ENCODE measurements at places on chromosomes 1 and 21. TPM values are rescaled to one million over a fixed set of nuclear protein-coding genes. Genes with fewer than 3 reads are reported as not detected.

- DNase-seq: no peak
- no peaks in the 10 kb centered on the region for H3K4me1 ChIP-seq
These were observed 2.4 kb upstream of the CTPS1 start for GRCh38 chr1:40976952-40977690.

- H3K4me3 ChIP-seq: no peak overlapping the region
- no peaks in the 10 kb centered on the region for H3K4me1 ChIP-seq
- no peaks in the 10 kb centered on the region for H3K27me3 ChIP-seq
- peaks cover 3% of the 10 kb centered on the region for H3K36me3 ChIP-seq
These were observed 9.7 kb upstream of the CAMK2N1 start for GRCh38 chr1:20495661-20496060.

- DNase-seq: no peak
- no peaks in the 10 kb centered on the region for H3K27me3 ChIP-seq
- peaks cover 11% of the 10 kb centered on the region for H3K4me1 ChIP-seq
- H3K27ac ChIP-seq: no peak overlapping the region
These were observed 26.8 kb downstream of the SESN2 start for GRCh38 chr1:28286111-28286510.

- no peaks in the 10 kb centered on the region for H3K27me3 ChIP-seq
- no peak for DNase-seq
- H3K36me3 ChIP-seq: no peaks in the 10 kb centered on the region
- H3K27ac ChIP-seq: no peak overlapping the region
These were observed 62.3 kb downstream of the ZNF644 start for GRCh38 chr1:90959352-90960206.

DNA sequence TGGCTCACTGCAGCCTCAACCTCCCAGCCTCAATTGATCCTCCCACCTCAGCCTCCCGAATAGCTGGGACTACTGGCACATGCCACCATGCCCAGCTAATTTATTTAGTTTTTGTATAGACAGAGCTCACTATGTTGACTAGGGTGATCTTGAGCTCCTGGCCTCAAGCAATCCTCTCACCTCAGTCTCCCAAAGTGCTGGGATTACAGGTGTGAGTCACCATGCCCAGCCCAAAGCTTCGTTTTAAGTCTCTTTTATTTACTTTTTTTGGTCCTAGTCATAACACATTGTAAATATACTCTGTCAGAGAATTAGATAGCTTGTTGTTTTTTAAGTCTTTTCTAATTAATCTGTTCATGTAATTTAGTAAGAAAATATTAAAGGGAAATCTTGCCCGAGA, 42.8 kb downstream of the KCNK1 start:
- no peaks in the 10 kb centered on the region for H3K4me1 ChIP-seq
- H3K4me3 ChIP-seq: no peak overlapping the region
- no peaks in the 10 kb centered on the region for H3K36me3 ChIP-seq

Gene MR1
- 8.7 TPM for total RNA-seq

DNA sequence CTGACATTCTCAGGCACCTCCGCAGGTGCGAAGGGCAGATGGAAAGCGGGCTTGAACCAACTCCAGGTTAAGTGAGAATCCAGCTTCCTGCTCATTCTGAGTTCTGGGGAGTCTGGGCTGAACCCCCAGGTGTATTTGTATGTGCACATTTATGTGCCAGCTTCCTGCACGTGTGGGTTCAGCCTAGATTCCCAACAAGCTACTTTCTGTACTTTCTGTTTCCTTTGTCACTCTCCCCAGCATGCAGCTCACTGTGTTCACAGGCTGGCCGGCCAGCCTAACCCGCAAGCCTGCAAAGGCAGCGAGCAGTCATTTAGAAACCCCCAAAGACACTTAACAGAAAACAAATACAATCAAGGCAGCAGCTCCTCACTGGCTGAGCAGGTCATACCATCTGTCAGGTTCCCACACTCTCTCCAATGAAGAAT, 1.3 kb upstream of the IL19 start:
- DNase-seq: no peak

Gene KCNT2
- 0.82 TPM for total RNA-seq

DNA sequence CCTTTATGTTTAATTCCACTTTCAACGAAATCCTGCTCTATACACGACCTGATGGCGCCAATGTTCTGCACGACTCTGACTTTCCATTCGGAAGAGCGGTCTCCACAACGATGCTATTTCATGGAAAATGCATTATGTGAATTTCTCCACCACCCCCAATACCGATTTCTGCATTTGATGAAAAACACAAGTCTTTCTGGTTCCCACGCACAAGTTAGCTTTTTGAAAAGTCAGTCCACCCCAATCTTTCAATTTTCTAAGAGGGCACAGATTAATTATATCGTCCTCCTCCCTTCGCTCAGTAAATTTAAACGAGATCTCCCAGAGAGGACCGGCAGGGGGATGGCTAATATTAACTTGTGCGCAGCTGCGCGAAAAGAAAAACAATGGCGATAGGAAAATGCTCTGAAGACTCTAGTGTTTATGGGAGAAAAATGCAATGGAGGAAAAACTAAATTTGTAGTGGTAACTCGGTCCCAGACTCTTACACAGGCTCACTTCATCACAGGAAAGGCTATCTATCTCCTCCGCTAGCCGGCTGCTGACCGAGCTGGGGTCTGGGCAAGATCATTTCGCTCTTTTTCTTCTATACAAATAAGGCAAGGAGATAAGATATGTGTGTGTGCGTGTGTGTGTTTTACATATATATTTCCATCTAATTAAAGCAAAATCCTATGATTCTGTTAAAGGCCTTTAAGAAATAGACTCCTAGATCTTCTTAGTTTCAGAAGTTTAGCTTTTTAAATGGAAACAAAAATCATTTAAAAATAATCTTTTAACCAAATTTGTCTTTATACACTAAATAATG, 1.2 kb upstream of the LHX8 start:
- H3K27me3 ChIP-seq: peaks cover 95% of the 10 kb centered on the region
- H3K36me3 ChIP-seq: no peaks in the 10 kb centered on the region
- no peak overlapping the region for H3K27ac ChIP-seq
- no peaks in the 10 kb centered on the region for H3K4me1 ChIP-seq
- no peak for DNase-seq
- H3K4me3 ChIP-seq: no peak overlapping the region

- H3K27me3 ChIP-seq: no peaks in the 10 kb centered on the region
- peak; percentile 85 for DNase-seq
- no peak overlapping the region for H3K4me3 ChIP-seq
- peak overlapping the region; percentile 21 for H3K27ac ChIP-seq
- H3K4me1 ChIP-seq: peaks cover 11% of the 10 kb centered on the region
- H3K36me3 ChIP-seq: no peaks in the 10 kb centered on the region
These were observed 12.8 kb upstream of the ECE1 start for GRCh38 chr1:21302747-21303715.

Gene ABCG1
- total RNA-seq: 13.8 TPM

GRCh38 chr1:218430822-218431221, 85.7 kb downstream of the TGFB2 start:
- H3K4me1 ChIP-seq: no peaks in the 10 kb centered on the region
- no peaks in the 10 kb centered on the region for H3K27me3 ChIP-seq
- no peak overlapping the region for H3K4me3 ChIP-seq
- no peak for DNase-seq
- H3K27ac ChIP-seq: no peak overlapping the region
- H3K36me3 ChIP-seq: no peaks in the 10 kb centered on the region

Gene TBX15
- not detected for total RNA-seq

DNA sequence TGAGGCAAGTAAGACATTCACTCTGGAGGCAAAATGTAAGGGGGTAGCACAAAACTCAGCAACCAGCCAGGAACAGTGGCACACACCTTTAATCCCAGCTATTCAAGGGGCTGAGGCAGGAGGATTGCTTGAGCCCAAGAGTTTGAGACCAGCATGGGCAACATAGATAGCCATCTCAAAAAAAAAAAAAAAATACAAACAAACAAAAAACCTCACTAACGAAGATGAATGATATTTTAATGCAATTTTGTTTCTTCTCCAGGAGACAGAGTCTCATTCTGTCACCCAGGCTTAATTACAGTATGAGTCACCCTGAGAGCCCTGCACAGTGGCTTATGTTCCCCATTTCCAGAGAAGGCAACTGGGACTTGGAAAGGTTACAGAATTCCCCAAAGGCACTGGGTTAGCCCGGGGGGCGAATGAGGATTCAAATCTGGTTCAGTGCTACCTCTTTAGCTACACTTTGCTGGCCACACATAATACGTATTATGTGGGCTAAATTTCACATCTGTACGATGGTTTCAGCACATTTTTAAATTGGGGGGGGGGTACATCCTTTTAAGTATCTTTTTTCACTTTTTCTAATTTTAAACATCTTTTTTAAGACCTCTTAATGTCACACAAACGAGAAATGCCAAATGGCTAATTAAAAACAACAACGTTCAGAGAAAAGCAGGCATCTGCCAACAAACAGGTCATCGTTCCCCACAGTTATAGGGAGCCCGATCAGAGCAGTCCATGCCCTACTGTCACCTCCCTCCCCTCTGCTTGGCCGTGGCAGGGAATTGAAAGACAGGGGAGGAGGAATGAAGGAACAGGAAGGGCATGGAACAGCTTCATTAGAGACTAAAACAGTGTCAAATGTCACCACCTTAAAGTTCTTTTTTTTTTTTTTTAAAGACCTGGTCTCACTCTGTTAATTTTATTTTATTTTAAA, 3.5 kb downstream of the CELA2A start:
- no peaks in the 10 kb centered on the region for H3K36me3 ChIP-seq
- no peak for DNase-seq
- H3K4me3 ChIP-seq: no peak overlapping the region
- no peak overlapping the region for H3K27ac ChIP-seq

Gene PDE4B
- total RNA-seq: 5.7 TPM

DNA sequence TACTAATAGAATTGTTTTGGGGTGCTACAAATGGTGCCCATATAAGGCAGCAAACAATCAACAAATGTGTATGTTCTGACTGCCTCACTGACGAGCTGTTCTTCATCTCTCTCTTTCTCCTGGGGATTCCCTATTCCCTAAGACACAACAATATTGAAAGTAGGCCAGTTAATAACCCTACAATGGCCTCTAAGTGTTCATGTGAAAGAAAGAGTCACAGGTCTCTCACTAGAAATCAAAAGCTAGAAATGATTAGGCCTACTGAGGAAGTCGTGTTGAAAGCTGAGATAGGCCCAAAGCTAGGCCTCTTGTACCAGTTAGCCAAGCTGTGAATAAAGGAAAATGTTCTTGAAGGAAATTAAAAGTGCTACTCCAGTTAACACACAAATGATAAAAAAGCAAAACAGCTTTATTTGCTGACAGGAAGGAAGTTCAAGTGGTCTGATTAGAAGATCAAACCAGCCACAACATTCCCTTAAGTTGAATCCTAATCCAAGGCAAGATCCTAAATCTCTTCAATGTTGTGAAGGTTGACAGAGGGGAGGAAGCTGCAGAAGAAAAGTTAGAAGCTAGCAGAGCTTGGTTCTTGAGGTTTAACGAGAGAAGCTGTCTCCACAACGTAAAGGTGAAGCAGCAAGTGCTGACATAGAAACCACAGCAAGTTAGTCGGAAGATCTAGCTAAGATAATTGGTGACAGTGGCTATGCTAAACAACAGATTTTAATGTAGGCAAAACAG, 26.3 kb downstream of the ATP2B4 start:
- peak overlapping the region; percentile 26 for H3K27ac ChIP-seq
- peaks cover 4% of the 10 kb centered on the region for H3K4me1 ChIP-seq
- no peaks in the 10 kb centered on the region for H3K36me3 ChIP-seq
- H3K27me3 ChIP-seq: no peaks in the 10 kb centered on the region

- DNase-seq: no peak
- no peaks in the 10 kb centered on the region for H3K36me3 ChIP-seq
These were observed 984.2 kb downstream of the AMY1C start for GRCh38 chr1:104733866-104734265.

Measured in colonic mucosa (tissue), 4 donors.